AG04450 (cell line): ENCODE measurements at places on chromosomes 4 and X.

GRCh38 chr4:176981074-176981473, 188.4 kb upstream of the VEGFC start:
- no peak for DNase-seq

- DNase-seq, result no peak
Measured at GRCh38 chr4:5821665-5822358, 71.1 kb downstream of the CRMP1 start.

DNA sequence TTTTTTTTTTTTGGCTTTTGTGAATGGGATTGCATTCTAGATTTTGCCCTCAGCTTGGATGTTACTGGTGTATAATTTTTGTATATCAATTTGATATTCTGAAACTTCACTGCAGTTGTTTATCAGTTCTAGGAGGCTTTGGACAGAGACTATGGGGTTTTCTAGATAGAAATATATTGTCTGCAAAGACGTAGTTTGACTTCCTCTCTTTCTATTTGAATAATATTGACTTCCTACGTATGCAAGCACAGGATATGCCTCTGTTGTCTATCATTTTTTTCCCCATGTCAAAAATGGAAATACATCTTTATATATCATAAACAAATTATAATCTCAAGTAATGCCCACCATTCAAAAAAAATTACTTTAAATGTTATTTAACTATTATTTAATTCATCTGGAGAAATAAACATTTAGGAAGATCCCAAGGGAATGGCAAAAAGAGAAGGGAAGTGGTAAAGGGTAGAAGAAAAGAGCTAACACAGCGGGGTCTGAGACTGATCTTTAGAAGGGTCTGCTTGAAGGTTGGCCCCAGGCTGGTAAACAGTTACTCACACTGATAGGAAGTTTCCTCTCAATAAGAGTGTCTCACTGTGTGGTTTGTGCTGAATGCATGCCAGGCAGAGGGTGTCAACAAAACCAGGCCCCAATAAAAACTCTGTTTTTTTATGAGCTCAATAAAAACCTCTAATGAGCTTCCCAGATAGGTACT, 35.7 kb downstream of the ZNF518B start:
- DNase-seq, result no peak

DNA sequence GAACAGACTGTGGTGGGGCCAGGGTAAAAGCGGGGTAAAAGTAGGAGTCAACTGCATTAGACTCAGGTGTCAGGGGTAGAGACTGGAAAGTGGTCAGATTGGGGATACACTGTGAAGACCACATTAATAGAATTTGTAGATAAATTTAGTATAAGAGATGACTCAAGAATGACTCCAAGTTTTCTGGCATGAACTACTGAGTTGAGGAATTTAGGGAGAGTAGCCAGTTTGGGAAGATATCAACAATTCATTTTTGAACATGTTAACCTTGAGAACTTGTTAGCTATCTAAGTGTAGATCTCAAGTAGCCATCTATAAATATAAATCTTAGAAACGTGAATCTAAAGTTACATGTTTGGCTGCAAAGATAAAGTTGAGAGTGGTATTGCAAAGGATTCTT, 206.9 kb upstream of the HCCS start:
- no peak for DNase-seq

- DNase-seq, result no peak
Measured at GRCh38 chrX:69285881-69286564, 120.8 kb upstream of the PJA1 start.

- DNase-seq, result no peak
Measured at GRCh38 chrX:18949291-18949943, 34.5 kb downstream of the PHKA2 start.

- DNase-seq, result no peak
Measured at GRCh38 chrX:4570151-4570550, 856.7 kb upstream of the PRKX start.

- DNase-seq, result no peak
Measured at GRCh38 chr4:16078195-16078760, 5.5 kb downstream of the PROM1 start.

GRCh38 chr4:136526517-136526916, 1005.8 kb downstream of the PCDH18 start:
- DNase-seq, result no peak
